PC-9 (cell line): ENCODE measurements at places on chromosomes 13 and 19. TPM values are rescaled to one million over a fixed set of nuclear protein-coding genes. Genes with fewer than 3 reads are reported as not detected.

CCDC122 gene
- 7.4 and 7.9 TPM in 2 replicates for total RNA-seq

PABPC3 gene
- total RNA-seq, result 0.30 and 0.39 TPM in 2 replicates

DNA sequence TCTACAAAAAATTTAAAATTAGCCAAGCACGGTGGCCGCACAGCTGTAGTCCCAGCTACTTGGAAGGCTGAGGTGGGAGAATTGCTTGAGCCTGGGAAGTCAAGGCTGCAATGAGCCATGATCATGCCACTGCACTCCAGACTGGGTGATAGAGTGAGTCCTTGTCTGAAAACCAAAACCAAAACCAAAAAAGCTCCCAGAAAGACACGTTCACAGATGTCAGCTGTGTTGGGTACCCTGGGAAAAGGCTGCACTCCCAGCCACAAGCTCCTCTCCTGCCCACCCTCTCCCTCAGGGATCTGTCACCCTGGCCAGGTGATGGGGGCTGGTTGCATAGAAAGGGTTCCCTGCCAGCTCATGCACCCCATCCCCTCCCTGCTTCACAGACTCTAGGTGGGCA is 53.3 kb downstream of the RNF6 start:
- no peaks in the 10 kb centered on the region for H3K36me3 ChIP-seq
- peaks cover 56% of the 10 kb centered on the region; the same call in 1 of the 2 replicates for H3K27me3 ChIP-seq
- no peaks in the 10 kb centered on the region for H3K4me1 ChIP-seq
- no peak overlapping the region for H3K4me3 ChIP-seq
- DNase-seq, result no peak

GRCh38 chr19:56142087-56142787 is 1.1 kb downstream of the ZNF444 start:
- peak overlapping the region; percentile 61 for H3K27ac ChIP-seq
- H3K4me1 ChIP-seq, result peaks cover 36% of the 10 kb centered on the region
- H3K4me3 ChIP-seq, result peak overlapping the region; percentile 60
- peak; percentile 84 for DNase-seq

VSTM1 gene
- total RNA-seq, result 0.59 TPM in 1 of 2 replicates, not detected in the other
